GM12878 (cell line): ENCODE measurements at places on chromosomes 6 and 20. TPM values are rescaled to one million over a fixed set of nuclear protein-coding genes. Genes with fewer than 3 reads are reported as not detected.

- no peak overlapping the region for H3K27ac ChIP-seq
- no peak for DNase-seq
- H3K27me3 ChIP-seq = no peaks in the 10 kb centered on the region
- no peaks in the 10 kb centered on the region for H3K36me3 ChIP-seq
- no peaks in the 10 kb centered on the region for H3K4me1 ChIP-seq
Measured at GRCh38 chr6:63635215-63635587, 401 bp upstream of the PHF3 start.

GRCh38 chr6:101747160-101747559, 353.7 kb downstream of the GRIK2 start:
- no peak overlapping the region for H3K4me3 ChIP-seq
- no peaks in the 10 kb centered on the region for H3K36me3 ChIP-seq
- H3K4me1 ChIP-seq = no peaks in the 10 kb centered on the region
- no peaks in the 10 kb centered on the region for H3K27me3 ChIP-seq
- DNase-seq = no peak

DNA sequence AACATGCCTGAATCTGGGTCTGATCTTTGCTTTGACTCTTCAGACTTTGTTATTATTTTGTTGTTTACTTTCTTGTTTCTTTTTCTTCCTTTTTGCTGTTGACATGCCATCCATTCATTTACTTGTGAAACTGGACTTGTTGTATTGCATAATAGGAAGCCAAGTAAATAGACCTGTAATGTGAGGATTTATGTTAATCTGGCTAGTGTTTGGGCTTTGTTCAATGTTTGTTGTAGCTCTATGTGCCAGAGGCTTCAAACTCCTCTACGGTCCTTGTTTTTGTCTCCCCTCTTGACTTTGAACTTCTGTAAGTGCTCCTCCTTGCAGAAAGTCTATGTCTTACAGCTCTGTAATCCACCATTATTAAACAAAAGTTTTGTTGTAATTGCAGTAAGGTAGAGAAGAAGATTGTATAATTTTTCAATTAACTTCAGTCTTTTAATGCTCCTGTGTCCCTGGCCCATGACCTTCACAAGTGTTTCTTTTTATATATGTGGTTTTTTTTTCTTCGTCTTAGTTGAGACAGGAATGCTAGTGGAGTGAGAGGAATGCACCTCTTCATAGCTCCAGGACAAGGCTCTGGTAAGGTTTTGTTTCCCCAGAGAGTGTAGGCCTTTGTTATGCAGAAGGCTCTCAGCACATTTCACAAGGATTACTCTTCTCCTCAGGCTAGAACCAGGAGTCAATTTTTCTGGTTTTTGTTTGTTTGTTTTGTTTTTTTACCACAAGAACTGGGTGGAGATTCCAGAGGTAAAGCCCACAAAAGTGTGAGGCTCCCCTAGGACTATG, 1061.8 kb upstream of the CITED2 start:
- no peaks in the 10 kb centered on the region for H3K4me1 ChIP-seq
- no peak overlapping the region for H3K4me3 ChIP-seq
- no peak overlapping the region for H3K27ac ChIP-seq
- no peaks in the 10 kb centered on the region for H3K27me3 ChIP-seq

FOXA2 gene
- total RNA-seq = not detected in 2 replicates

DNA sequence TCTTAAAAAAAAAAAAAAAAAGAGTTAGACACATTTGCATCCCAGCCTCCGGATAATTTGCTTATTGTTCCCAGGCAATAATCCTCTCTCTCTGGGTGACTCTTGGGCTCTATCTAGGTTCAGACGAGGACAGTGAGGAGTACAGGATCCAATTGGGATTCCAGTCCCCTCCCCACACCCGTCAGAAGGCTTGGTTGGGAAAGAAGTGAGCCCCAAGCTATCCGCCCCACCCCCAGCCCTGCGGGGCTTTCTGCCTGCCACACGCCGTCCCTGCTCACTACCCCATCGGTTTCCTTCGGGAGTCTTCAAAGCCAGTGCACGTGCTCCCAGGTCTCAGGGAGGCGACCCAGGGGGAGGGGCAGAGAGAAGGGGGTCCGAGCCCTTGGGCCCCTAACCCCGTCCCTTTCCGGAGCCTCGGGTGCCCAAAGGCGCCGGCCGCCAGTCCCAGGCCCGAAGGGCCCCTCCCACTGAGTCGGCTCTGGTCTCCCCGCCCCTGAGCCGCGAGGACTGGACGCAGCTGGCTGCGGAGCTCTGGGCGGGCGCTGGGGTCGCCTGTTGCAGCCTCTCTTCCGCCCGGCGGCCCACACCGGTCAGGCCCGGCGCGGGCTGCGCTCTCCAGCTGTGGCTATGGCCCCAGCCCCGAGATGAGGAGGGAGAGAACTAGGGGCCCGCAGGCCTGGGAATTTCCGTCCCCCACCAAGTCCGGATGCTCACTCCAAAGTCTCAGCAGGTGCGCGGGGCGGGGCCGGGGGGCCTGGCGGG, 2.5 kb downstream of the MYMX start:
- H3K27ac ChIP-seq = peak overlapping the region; percentile 78
- peaks cover 35% of the 10 kb centered on the region for H3K4me1 ChIP-seq
- H3K4me3 ChIP-seq = peak overlapping the region; percentile 82
- no peaks in the 10 kb centered on the region for H3K27me3 ChIP-seq
- DNase-seq = no peak

GRCh38 chr20:13469262-13469661, 169.5 kb downstream of the TASP1 start:
- H3K4me1 ChIP-seq = no peaks in the 10 kb centered on the region
- no peaks in the 10 kb centered on the region for H3K27me3 ChIP-seq
- H3K4me3 ChIP-seq = no peak overlapping the region
- H3K27ac ChIP-seq = no peak overlapping the region
- H3K36me3 ChIP-seq = no peaks in the 10 kb centered on the region
- DNase-seq = no peak

- H3K27ac ChIP-seq = no peak overlapping the region
- H3K27me3 ChIP-seq = no peaks in the 10 kb centered on the region
- no peak overlapping the region for H3K4me3 ChIP-seq
- no peaks in the 10 kb centered on the region for H3K36me3 ChIP-seq
Measured at GRCh38 chr6:129475477-129476247, 234.3 kb downstream of the ARHGAP18 start.

COL19A1 gene
- total RNA-seq = 4.4 and 5.6 TPM in 2 replicates

DNA sequence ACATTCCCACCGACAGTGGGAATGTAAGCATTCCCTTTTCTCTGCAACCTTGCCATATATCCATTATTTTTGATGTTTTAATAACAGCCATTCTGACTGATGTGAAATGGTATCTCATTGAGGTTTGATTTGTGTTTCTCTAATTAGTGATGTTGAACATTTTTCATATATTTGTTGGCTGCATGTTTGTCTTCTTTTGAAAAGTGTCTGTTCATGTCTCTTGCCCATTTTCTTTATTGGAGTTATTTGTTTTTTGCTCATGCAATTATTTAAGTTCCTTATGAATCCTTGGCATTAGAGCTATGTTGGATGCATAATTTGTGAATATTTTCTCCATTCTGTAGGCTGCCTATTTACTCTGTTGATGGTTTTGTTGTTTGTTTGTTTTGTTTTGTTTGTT, 18.0 kb upstream of the ABT1 start:
- no peaks in the 10 kb centered on the region; the same call in 1 of the 2 replicates for H3K4me1 ChIP-seq
- H3K4me3 ChIP-seq = no peak overlapping the region
- no peaks in the 10 kb centered on the region for H3K36me3 ChIP-seq
- H3K27me3 ChIP-seq = no peaks in the 10 kb centered on the region

SLC12A5 gene
- total RNA-seq = 2.7 and 3.1 TPM in 2 replicates

GRCh38 chr6:17972978-17973622, 14.3 kb downstream of the KIF13A start:
- no peak overlapping the region for H3K27ac ChIP-seq
- no peaks in the 10 kb centered on the region for H3K27me3 ChIP-seq
- no peaks in the 10 kb centered on the region for H3K4me1 ChIP-seq

DNA sequence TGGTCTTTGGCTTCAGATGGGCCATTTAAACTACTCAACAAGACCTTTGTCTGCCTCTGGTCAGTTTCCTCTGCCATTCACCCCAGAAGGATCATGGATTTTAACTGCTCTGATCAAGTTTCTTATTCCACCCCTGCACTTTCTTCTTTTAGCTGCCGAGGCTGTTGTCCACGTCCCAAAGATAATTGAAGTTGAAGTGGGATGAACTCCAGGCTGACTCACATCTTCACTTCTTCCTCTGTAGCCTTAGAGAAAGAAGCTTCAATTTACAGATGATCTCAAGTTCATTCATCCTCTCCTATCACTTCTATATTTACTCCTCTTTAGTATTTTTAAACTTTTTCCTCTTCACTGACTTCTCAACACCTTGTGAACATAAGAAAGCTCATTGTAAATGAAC, 651.6 kb downstream of the UTRN start:
- no peak overlapping the region for H3K27ac ChIP-seq
- no peaks in the 10 kb centered on the region for H3K4me1 ChIP-seq
- no peak for DNase-seq
- H3K27me3 ChIP-seq = no peaks in the 10 kb centered on the region; the same call in 1 of the 2 replicates
- no peak overlapping the region for H3K4me3 ChIP-seq

DNA sequence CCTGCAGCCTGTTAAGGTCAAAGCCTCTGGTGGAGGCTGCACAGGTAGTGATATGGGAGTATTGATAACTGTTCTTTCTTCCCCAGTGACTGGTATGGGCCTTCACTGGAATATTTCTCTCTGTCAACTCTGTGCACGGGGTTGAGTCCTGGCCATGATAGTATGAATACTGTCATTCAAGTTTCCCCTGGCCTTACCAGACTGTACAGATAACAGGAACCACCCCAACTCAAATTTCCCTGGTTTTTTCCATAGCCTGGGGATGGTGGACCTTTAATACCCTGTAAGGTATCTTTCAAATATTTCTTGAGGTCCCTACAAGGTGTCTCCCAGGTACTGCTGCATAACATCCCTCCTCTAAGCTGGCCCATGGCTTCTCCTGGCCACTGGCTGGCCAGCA, 51.4 kb upstream of the TNFAIP3 start:
- H3K36me3 ChIP-seq = no peaks in the 10 kb centered on the region
- H3K27me3 ChIP-seq = no peaks in the 10 kb centered on the region
- H3K4me1 ChIP-seq = peaks cover 46% of the 10 kb centered on the region
- H3K4me3 ChIP-seq = peak overlapping the region; percentile 44; the same call in 1 of the 2 replicates
- H3K27ac ChIP-seq = peak overlapping the region; percentile 81
